Stimulated activated CD4-positive, alpha-beta T cell treated with anti-CD3 and anti-CD28 coated beads, Interleukin-15, amount 100 ng/mL, for 48 hours (primary cell): ENCODE measurements at places on chromosomes 1 and 21.

DNA sequence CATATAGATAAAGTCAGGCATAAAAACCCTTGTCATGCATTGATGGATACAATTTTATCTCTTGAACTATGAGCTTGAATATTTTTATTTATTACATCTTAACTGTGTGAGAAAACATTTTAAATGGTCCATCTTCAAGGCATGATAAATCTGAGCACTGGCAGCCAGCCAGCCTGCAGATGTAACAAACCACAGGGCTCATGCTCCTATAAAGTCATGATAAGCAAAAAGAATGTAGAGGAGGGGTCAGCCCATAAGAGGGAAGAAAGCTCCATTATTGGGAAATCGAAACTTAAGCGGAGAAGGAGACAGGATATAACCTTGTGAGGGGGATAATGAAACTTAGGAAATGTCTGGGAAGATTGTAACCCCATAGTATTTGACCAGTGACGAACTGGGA lies 839.0 kb downstream of the LRRIQ3 start:
- DNase-seq: no peak

DNA sequence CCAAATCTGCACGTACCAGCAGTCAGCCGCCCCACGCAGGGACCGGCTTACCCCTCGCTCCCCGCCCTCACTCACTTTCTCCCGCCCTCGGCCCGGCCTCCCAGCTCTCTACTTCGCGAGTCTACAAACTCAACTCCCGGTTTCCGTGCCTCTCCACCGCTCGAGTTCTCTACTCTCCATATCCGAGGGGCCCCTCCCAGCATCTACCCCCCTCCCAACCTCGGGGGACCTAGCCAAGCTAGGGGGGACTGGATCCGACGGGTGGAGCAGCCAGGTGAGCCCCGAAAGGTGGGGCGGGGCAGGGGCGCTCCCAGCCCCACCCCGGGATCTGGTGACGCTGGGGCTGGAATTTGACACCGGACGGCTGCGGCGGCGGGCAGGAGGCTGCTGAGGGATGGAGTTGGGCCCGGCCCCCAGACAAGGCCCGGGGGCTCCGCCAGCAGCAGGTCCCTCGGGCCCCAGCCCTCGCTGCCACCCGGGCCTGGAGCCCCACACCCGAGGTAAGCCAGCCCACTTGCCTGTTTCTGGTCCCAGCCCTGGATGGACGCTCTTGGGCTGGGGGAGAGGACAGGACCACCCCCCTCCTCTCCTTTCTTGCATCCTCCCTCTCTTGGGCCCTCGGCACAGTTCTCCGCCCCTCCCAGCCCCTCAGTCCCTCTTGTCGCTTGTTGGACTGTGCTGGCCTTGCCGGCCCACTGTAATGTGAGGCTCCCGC lies at the start of gene ARTN:
ARTN (plus strand) TSS at position 416 of the 715 bp plus-strand sequence. CDS start 1,856 bp downstream, outside the sequence.
- DNase-seq: no peak

DNA sequence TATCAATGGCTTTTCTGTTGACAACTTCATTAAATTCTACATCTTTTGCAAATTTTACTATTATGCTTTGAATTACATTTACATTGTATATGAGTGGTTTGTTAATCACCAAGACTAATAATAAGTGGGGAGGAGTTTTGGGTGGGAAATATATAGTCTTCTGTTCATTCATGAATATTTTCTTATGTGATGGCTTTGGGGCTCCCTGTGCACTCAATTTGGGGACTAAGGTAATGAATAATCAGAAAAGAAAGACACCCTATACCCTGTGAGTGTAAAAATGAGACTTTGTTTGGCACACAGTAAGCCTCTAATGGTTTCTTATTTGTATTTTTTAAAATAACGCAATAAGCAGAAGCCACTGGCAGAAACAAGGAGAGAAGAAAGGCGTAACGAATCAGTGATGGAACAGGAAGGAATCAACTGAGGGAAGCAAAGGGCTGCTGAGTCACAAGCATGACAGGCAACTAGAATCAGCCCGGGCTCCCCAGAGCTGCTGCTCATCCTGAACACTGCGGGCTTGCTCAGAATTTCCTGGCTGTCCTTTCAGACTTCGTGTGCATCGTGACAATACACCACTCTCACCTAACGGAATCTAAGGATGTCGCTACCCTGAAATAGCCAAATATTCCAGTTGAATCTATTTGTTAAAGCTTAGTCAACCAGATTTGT lies 20.8 kb upstream of the RGS2 start:
- no peak for DNase-seq

DNA sequence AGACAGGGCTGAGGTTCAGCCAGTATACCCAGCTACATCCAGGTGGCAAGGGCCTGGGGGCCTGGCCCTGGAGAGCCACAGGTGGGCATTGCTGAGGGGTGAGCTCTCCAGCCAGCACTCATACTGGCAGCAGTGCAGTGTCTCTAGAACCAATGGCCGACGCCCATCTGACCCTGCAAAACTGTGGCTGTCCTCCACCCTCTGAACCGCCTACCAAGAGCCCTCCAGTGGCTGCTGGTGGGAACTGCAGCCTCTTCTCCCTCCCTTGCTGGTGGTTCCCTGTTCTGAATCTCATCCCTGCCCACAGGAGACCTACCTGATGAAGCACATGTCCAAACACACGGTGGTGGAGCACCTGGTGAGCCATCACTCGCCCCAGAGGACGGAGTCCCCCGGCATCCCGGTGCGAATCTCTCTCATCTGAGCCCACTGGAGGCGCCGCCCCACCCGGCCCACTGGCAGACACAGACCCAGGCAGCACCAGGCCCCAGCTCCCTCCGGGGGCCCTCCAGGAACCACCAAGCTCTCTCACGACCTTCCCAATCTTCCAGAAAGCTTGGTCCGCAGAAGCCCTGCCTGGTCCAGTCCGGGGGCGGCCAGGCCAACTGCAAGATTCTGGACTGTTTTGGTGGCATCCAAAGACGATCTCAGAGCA lies 22.1 kb downstream of the A3GALT2 start:
- DNase-seq: peak; percentile 32

DNA sequence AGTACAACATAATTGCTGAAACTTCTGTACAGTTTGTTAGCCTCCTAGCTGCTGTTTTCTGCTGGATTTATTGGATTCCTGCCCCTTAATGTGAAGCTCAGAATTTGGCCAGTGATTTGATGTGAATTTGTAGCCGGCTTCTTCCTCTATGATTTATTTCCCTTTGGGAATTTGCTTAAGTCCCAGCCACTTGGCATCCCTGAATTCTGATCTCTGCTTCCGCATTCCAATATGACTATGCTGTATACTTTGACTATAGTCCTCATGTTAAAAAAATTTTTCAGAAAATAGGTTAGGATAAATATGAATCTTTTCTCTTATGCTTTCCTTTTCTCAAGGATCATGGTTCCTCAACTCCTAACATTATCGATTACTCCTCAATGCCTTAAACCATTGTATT lies 12.4 kb upstream of the LRIF1 start:
- no peak for DNase-seq

DNA sequence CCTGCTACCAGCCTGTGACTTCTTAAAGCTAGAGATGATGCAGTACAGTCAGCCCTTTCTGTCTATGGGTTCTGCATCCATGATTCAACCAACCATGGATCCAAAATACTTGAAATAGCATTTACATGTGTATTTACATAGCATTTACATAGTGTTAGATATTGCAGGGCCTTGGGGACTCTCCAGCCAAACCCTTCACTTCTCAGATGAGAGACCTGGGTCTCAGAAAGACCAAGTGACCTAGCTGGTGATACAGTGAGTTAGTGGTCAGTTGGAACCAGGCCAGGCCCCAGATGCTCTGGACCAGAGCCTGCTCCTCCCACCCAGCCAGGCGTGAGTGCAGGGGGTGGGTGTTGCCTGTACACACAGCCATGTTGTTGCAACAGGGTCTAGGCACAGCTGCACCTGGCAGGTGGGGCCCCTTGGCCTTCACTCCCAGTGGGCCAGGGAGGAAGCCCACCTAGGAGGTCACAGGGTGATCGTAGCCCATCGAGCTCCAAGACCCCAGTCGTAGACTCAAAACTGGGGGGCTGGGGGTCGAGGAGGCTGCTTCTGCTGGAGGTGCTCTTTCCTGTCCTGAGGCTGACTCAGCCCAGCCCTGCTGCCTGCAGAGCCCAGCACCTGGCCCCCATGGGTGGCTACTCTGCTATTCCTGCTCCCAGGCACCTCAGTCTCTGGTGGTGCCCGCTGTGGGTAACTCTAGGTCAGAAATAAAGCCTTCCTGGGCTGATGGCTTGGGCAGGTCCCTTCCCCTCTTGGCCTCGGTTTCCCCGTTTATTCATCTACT lies 7.7 kb downstream of the TMEM61 start:
- no peak for DNase-seq

DNA sequence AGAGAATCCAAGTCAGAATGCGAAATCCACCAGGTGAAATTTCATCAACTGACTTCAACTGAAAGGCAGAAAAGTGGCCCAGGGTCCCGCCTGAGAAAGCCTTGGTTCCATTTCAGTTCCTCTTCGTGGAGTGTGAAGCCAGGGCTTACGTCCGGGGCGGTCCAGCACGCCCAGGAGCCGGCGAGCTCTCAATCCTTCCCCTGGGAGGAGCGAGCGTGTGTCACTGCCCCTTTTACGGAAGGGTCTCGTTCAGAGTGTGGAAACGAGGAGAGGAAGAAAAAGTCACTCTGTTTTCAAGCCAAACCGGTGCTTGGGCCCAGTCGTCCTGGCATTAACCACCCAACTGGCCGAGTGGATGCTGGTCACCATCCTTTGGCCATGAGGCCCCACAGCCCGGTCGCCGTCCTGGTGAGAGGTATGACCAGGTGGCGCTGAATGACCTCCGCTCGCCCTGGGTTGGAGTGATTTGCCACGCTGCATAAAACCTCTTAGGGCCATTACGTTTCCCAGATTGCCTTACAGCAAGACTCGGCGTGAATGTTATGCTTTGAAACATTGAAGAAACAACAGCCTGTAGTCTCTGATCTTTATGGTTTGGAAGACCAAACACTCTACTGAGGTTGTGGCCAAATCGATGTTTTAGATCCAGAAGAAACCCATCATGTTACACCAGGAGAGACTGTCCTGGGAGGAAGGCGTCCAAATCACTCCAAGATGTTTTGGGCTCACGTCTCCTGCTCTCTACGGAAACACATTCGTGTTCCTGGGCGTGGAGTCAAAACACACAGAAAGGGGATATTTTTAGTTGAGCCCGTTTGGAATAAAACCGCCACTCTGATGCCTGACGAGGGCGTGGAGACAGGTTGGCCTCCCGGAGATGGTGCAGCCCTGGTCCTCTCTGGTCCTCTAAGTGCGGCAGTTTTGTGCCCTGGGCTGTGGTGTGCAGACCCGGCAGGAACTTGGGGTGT lies 93.6 kb upstream of the ACTRT2 start:
- DNase-seq: no peak

DNA sequence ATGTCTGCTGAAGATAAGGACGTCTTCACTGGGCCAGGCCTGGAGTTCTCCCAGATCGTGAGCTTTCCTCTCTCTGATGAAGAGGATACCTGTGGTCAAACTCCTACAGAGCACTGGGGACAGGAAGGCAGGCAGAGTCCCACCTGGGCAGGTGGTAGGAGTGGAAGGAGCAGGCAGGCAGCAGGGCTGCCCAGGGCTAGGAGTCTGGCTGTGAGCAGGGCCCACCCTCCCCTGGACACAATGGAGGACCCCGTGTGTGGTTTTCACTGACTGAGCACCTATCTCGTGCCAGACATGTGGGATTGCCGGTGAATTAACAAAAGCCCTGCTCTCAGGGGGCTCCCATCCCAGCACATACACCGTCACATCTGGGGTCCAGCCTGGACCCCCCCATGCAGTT lies 4.9 kb upstream of the SAMD11 start:
- no peak for DNase-seq

GRCh38 chr21:29316029-29316742 lies 17.5 kb downstream of the BACH1 start:
- no peak for DNase-seq

DNA sequence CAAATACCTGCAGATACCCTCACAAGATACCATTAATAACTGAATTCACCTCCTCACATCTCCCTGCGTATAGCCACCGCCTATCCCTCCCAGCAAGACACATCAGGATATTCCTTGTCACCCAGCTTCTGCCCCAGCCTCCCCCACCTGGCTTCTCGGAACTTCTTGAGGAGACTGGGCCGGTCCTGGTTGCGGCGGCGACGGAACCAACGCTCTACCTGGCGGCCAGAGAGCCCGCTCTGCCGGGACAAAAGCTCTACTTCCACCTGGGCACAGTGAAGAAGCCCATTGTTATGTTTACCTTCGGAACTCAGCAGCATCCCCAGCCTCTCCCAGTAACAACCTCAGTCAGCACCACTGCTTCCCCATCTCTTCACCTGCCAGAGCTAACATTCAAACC lies 6.7 kb downstream of the CERS2 start:
- DNase-seq: no peak

GRCh38 chr1:32128964-32129363 lies 21.1 kb downstream of the KPNA6 start:
- DNase-seq: no peak

DNA sequence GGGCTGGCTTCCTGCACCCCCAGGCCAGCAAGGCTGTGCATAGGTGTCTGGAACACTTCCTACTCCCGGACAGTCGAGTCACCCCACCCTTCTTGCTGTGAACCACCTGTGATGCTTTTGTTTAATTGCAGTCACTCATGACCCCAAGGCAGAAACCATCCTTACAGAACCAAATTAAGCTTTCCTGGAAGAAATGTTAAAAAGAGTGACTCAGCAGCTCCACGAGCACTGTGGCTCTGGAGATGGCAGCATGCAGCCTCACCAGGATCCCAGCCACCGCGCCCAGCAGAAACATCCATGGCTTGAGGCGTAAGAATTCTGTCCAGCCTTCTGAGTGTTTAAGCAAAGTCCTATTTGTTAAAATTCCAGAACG lies 28.8 kb downstream of the SNAP47 start:
- DNase-seq: no peak

GRCh38 chr21:45618287-45618686 lies 25.2 kb upstream of the PCBP3 start:
- DNase-seq: no peak

GRCh38 chr21:43193651-43194302 lies 25.0 kb downstream of the CRYAA start:
- DNase-seq: no peak

GRCh38 chr1:227388214-227389168 lies 70.2 kb upstream of the CDC42BPA start:
- DNase-seq: no peak

GRCh38 chr1:232377494-232377770 lies 252.5 kb downstream of the SIPA1L2 start:
- no peak for DNase-seq

DNA sequence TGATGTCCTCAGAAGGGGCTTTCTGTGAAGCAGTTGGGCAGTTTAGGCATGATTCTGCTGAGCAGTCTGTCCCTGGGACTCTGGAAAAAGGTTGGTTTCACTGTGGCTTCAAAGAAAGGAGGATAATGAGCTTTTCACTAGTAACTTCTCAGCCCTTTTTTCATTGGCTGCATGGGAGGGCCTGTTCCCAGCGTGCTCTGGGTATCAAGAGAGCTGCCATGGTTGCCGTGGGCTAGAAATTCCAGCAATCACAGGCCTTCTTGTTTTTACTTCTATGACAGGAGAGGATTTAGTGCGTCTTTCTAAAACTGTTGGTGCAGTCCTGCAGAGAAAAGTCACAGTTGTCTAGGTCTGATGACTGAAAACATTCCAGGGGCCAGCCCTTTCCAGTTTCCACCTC lies 7.2 kb downstream of the SZRD1 start:
- DNase-seq: no peak

- DNase-seq: no peak
These were observed 136.7 kb upstream of the ETV3 start for GRCh38 chr1:157274698-157275534.
